ENCODE measurements at places on chromosomes 3 and 15.

DNA sequence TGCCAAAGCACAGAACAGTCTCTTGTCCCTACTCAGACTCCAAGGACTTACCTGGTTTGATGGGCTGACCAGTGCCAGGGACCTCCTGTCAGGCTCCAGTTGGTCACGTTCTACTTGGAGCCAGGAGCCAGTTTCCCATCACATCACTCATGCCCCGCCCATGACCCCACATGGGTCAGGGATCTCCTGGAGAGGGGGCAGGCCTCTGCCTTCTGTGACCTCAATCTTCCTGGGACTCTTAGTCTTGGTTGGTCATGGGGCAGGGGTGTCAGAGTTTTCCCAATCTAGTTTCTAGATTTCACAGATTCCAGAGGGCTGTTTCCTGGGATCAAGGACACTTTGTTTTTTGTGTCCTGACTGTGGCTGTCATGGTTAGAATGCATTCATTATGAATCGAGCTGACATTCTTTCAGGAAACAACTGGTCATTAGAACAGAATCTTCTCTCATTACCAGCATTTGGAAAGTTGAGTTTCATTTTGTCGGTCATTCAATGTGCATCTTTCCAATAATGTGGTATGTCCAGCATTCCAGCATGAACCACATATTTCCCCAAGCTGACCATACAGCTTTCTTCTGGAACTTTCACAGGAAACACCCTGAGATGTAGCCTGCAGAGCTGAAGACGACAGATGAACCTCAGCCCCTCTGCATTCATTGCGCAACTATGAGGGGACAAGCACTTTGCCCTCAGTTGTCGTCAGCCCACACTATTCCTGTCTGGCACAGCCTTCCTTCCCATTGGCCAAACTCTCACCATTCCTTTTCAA lies 19.8 kb downstream of the CYP19A1 start:
- DNase-seq = no peak

DNA sequence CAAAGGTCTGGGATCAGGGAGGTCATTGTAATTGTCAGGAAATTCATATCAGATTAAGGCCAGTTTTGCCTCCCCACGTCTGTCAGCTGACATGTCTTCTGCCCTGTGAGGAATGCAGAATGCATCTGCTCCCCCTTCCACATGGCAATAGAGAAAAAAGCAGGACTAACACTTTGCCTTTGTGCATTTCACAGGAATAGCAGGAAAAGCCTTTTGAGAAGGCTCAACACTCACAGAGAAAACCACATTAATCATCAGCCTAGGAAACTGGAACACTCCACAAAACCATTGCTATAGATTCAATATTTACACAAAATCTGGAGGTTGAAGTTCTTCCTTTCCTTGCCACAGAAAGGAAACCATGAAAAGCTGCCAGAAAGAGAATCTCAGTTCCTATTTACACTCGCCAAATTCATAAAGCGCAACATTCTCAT lies 165.2 kb upstream of the HES1 start:
- no peak for DNase-seq

DNA sequence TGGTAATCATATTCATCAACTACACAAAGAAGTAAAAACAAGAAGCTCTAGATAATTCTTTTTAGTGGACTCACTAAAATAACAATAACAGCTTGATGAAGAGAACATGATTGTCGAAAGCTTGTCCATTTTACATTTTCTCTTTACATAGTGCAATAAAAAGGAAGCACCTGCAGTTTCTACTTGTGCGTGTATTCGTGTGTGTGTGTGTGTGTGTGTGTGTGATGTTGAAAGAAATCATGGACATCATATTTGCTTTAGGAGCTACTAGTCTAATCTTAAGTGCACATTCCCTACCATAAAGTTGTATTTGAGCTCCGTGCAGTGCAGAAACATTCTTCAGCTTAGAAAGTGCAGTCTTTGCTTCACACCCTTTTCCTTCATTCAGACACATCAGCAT lies 288.8 kb downstream of the ZBTB20 start:
- DNase-seq = no peak

DNA sequence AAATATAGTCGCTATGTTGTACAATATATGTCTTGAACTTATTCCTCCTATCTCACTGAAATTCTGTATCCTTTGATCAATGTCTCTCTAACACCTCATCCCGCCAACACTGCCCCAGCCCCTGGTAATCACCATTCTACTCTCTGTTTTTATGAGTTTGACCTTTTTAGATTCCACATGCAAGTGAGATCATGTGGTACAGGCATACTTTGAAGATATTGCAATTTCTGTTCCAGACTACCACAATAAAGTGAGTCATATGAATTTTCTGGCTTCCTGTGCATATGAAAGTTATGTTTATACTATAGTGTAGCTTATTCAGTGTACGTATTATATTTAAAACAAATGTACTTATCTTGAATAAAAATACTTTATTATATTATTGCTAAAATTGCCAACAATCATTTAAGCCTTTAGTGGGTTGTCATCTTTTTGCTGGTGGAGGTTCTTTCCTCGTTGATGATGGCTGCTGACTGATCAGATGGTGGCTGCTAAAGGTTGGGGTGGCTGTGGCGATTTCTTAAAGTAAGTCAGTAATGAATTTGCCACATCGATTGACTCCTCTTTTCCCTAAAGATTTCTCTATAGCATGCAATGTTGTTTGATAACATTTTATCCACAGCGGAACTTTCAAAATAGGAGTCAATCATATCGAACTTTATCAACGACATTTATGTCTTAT lies 257.2 kb downstream of the NFKBIZ start:
- no peak for DNase-seq

GRCh38 chr3:174581558-174581957 lies 277.6 kb upstream of the NAALADL2 start:
- DNase-seq = no peak

GRCh38 chr15:69696946-69697345 lies 244.3 kb downstream of the RPLP1 start:
- DNase-seq = no peak

DNA sequence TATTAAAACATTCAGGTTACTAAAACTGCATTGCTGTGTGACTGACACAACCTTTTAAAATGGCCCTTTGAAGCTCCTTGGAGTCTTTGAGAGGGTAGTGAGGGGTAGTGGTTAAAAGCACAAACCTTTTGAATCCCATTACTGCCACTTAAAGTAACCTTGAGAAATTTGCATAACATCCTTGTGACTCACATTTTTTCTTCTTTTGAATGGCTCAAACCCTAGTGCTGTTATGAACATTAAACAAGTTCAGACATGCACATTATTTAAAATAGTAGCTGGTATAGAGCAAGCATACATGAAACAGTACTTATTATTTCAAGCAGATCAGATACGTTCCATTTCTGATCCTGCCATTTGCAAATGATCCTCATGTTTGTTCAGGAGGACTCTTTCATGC lies 3.7 kb upstream of the CLDN1 start:
- no peak for DNase-seq

DNA sequence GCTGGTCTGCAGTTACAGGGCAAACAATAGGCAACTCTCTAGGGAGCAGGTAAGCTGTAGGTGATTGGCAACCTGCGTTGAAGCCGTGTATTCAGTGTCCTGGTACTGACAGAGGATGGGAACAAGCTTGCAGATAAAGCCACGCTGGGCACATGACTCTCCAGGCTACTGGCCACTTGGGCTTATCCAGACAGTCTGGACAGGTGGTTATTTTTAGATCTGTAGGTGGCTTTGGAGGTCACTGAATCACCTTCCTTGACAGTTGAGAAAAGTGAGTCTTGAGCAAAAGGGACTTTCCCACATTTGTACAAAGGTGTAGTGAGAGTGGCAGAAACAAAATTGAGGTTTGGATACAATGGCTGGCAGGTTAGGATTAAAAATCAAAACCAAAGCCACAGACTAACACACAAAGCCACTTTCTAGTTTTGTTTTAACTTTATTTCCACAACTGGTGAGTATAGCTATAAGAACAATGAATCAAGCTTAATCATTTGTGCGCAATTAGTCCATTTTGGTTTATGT lies 22.3 kb upstream of the IL1RAP start:
- no peak for DNase-seq

Data from endodermal cell (in vitro differentiated cells).